NCI-H2029 treated with DMSO at 0.1 percent for 48 hours (cell line): ENCODE measurements at places on chromosomes 13 and 19.

DNA sequence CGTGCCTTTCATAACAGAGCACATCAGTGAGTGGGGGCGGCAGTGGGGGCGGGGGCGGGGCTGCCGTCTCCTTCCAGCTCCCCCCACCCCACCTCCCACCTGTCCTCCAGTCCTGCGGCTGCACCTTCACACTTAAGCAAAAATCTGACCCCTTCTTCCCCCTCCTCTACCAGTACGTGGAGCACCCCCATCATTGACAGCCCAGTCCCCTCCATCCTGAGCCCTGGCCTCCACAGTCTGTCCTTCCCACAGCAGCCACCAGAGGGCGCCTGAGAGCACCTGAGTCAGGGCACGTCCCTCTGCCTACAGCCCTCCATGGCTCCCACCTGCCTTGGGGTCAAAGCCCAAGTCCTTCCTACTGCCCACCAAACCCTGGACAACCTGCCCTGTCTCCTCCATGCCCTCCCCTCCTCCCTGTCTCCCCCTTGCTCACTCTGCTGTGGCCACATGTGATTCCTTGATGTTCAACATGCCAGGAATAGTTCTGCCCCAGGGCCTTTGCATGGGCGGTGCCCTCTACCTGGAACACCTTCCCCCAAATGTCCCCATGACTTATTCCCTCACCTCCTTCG is 4.0 kb downstream of the EBI3 start:
- DNase-seq: no peak

DNA sequence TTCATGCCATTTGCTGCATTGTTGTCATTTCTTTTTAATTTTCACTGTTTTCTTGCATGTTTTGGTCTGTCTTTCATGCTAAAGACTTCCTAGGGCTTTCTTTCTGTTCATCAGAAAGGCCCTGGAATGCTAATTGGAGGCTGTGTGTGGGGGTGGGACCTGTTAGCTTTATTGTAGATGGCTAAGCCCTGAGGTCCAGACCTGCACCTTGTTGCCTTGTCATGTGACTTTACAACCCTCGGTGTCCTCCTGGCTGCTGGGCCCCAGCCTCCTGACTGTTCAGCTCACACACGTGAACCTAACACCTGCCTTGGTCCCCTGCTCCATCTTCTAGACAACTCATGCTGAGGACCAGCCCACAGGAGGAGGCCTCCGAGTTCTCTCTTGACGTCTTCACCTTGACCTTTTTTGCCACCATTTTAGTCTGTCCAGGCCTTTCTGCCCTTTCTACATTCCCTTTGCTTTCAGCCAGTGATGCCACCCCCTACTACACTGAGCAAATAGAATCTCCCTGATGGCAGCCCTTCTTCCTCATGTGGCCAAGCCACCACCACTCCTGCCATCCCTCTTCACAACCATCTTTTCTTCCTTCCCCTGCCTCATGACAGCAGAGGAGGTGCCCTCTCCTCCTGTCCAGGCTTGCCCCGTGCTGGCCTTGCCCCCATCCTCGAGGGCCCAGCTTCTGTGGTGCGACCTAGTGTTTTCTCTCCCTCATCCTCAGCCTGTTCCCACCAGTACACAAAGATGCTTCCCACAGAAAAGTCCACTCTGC is 41.4 kb upstream of the GPI start:
- no peak for DNase-seq

- no peak for DNase-seq
These were observed 409.0 kb downstream of the GPC6 start for GRCh38 chr13:93635616-93636032.

GRCh38 chr19:47020992-47021496 is 1.4 kb downstream of the NPAS1 start:
- no peak for DNase-seq

- peak; percentile 88 for DNase-seq
These were observed 14.7 kb upstream of the ADGRE5 start for GRCh38 chr19:14366529-14366928.

DNA sequence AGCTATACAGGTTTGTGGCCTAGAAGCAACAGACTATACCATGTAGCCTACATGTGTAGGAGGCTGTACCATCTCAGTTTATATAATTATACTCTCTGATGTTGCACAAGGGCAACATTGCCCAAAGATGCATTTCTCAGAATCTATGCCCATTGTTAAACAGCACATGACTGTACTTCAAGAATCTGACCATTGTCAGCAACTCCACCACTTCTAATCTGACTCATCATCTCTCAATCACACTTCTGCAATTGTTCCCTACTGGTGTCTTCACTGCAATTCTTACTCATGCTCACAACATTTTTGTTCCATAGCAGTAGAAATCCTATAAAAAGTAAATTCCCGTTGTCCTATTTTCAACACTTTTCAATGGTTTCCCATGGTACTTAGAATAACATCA is 63.9 kb upstream of the ATXN8OS start:
- DNase-seq: no peak

DNA sequence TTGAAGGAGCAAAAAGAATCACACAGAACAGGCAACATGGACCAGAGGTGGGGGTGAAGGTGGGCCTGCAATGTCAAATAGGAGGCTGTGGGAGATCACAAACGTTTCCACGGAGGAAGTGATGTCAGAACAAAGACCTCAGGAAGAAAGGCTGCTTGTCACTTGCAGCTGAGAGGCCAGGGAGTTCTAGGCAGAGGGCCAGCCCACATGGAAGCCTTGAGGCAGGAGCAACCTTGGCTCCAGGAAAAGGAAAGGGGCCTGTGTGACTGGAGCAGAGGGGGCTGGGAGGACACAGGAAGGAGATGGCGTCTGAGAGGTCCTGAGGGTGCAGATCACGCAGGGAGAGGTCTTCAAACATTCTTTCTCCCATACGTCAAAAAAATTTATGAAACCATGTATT is 16.3 kb downstream of the ZNF160 start:
- no peak for DNase-seq

GRCh38 chr19:35095667-35096368 is 19.8 kb upstream of the FXYD3 start:
- DNase-seq: no peak

DNA sequence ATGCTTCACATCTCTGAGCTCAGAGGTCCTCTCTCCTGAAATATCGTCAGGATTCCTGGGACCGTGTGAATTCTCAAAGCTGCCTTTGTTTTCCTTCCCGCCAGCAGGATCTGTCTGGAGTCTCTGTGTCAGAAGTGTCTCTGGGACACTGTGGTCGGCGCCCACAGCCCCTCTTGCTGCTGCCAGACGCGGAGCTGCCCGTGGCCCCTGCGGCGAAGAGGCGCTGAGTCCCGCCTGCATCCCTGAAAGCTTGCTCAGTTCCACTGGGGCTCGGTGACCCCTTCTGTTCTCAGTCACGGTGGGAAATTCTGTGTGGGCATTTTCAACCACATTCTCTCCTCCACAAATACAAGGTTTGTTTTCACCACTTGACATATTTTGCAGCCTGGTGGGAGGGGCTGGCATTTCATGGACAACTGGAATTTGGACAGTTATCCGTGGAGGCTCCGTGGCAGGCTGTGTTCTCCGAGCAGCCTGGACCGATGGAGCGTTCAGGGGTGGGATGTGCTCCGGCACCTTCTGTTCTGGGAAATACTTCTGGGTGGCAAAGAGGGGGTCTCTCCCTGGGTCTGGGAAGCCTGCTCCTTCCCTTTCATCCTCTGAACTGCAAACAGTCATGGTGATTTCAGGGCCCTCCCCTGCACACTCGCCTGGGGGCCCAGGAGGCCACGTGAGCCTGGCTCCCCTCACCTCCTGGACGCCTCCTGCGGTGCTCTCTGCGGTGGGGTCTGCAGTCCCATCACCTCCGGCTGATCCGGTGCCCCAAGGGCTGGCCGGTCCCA is 42.6 kb upstream of the GRTP1 start:
- DNase-seq: no peak

- no peak for DNase-seq
These were observed 212.8 kb downstream of the RFC3 start for GRCh38 chr13:34030782-34031181.

DNA sequence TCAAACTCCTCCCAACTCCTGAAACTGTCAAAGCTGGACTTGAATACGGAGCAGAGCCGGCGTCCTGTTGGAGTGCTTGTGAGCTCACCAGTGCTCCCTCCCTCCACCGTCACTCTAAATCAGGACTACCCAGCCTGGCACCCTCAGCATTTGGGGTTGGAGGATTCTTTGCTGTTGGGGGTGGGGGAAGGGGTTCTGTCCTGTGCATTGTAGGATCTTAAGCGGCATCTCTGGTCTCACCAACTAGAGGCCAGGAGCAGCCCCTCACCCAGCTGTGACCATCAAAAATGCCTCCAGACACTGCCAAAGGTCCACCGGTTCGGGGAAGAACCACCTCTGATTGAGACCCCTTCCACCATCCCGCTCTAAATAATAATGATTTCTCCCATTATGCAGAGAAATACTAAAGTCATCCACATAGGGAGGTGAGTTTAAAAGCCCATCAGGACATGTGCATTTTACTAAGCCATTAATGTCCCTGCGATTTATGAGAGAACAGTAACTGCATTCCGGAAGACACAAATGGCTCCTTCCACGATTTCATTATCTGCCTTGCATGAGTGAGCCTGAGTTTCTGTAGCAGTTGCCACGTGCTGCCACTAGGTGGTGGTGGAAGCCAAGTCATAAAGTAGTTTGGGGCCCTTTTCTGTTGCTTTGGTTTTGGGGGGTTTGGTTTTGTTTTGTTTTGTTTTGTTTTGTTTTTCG is 16.1 kb upstream of the USP29 start:
- peak; percentile 47 for DNase-seq

- DNase-seq: no peak
These were observed 153.4 kb upstream of the TSHZ3 start for GRCh38 chr19:31502536-31503170.

- DNase-seq: no peak
These were observed 15.8 kb downstream of the GPR180 start for GRCh38 chr13:94617389-94618000.

DNA sequence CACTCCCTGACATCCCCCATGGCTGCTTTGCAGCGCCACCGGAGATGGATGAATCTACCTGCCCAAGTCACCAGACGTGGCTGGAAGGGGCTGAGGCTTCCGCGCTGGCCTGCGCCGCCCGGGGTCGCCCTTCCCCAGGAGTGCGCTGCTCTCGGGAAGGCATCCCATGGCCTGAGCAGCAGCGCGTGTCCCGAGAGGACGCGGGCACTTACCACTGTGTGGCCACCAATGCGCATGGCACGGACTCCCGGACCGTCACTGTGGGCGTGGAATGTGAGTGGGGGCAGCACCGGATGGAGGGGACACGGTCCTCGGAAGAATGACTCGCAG is 4.6 kb downstream of the ICAM5 start:
- DNase-seq: no peak

GRCh38 chr13:78121459-78122348 is 203.1 kb upstream of the EDNRB start:
- DNase-seq: peak; percentile 15

DNA sequence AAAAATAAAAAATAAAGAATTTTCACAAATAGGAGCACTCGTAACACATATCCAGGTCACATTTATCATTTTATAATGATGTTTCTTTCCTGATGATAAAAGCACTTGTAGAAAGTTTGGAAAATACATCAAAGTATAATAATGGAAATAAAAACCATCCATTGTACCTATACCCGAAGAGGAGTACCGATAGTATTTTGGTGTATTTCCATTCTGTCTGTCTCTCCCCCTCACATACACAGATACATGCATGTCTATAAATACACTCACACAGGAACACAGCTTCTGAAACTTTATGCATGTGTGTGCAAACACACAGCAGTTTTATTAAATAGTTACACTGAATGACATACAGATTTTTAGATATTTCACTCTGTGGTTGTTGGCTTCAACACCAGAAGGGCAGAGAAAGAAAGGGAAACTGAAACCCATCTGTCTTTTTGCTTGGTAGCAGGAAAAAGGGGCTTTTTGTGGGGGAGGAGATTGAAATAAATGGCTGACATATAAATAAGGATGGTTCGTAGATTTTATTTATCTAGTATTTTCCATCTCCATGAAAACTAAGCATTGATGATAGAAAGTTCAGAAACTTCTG is 114.8 kb downstream of the LRCH1 start:
- no peak for DNase-seq

DNA sequence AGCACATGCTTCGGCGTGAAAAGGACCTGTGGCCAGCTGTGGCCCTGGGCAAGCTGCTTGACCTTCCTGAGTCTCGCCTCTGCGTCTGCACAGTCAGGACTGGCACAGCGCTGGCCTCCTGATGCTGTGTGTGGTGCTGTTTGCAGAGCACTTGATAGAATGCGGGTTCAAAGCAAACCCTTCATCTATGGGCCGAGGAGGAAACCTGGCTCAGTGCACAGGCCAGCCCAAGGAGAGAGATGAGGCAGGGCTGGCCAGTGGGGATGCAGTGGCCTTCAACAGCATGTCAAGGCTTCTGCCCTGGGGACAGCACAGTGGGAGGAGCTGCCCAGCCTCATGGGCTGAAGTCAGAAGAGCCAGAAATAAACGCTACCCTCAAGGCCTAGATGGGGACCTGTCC is 21.3 kb upstream of the VSTM2B start:
- DNase-seq: no peak

GRCh38 chr19:29383696-29384095 is 142.1 kb upstream of the VSTM2B start:
- DNase-seq: no peak

- DNase-seq: no peak
These were observed 158.1 kb downstream of the ZIC5 start for GRCh38 chr13:99813336-99814095.

DNA sequence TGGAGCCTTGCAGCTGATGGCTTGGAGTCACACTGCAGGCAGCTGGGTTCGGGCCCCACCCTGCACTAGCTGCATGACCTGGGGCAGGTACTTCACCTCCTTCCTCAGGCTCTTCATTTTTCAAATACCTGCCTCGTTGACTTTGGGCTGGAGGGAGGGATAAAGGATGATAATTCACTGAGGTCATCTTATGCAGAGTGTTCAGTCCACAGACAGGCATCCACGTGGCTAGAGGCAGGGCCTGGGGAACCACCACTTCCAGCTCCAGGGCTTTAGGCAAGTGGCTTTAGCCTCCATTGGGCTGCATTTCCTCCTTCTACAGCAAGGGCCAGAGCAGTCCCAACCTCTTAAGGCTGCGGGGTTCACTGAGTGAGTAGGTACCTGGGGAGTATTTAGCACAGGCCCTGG is 84.8 kb downstream of the SIPA1L3 start:
- DNase-seq: no peak

- no peak for DNase-seq
These were observed 5.8 kb upstream of the VSTM1 start for GRCh38 chr19:54069470-54069869.

GRCh38 chr13:74306496-74306895 is 172.3 kb upstream of the KLF12 start:
- peak; percentile 0 for DNase-seq

DNA sequence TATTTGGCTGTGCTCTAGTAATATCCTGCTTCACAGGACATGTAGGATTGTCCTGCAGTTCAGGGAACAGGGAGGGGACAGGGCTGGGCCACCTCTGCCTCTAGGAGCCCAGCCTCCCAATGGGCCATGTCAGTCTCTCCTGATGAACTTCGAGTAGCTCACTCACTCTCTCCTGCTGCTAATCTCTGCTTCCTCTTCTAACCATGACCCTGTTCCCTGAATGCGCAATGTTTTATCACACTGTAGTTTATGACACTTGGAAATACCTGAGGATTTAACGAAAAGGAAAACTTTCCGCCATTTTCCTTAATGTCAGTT is 9.2 kb downstream of the PARP4 start:
- DNase-seq: no peak

- no peak for DNase-seq
These were observed 277.9 kb downstream of the TSHZ3 start for GRCh38 chr19:31071136-31071855.
